Fibroblast of upper back skin (primary cell): ENCODE measurements at places on chromosomes 11 and 22.

- DNase-seq = no peak
Measured at GRCh38 chr11:134282121-134283045, 6.2 kb downstream of the GLB1L3 start.

GRCh38 chr11:122883646-122883979 is 1.1 kb downstream of the JHY start:
- peak; percentile 90 for DNase-seq

DNA sequence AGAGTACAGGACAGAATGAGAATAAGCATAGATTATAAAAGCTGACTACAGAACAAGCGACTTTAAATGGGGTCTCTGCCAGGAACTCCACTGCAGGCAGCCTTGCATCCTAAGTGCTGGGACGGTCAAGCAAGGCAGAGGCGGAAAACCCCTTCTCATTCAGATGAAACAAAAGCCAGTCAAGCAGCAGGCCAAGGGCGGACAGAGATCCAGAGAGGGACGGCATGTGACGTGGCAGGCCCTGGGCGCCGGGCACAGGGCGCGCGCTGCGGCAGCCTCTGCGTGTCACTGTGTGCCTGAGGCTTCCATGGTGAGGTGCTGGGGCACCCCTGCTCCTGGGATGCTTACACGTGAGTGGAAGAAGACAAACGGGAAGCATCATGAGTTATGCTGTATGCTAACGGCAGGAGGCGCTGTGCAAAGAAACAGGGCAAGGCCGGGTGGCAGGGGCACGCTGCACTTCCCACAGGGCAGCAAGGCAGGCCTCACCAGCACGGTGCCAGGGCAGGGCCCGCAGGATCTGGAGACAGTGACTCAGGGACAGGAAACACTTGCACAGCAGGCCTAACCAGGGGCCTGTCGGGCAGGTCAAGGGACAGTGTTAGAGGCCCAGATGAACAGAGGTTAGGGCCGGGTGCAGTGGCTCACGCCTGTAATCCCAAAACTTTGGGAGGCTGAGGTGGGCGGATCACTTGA is 6.2 kb downstream of the TOLLIP start:
- DNase-seq = no peak

- DNase-seq = no peak
Measured at GRCh38 chr11:45949992-45950407, 27.5 kb downstream of the LARGE2 start.

DNA sequence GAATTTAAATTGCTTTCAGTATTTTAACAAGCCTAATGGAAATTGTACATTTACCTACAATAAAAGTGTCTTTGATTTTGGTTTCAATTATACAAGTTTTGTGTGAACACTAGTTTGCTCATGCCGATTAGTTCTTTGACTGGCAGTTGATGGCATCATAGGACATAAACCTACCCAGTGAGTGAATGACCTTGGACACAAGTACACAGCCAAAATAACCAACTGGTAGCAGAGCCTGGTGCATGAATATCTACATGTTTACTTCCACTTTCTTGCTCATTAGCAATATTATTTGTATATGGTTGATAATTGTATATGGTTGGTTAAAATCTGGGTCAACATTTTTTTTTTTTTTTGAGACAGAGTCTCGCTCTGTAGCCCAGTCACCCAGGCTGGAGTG is 37.8 kb downstream of the STIM1 start:
- no peak for DNase-seq

DNA sequence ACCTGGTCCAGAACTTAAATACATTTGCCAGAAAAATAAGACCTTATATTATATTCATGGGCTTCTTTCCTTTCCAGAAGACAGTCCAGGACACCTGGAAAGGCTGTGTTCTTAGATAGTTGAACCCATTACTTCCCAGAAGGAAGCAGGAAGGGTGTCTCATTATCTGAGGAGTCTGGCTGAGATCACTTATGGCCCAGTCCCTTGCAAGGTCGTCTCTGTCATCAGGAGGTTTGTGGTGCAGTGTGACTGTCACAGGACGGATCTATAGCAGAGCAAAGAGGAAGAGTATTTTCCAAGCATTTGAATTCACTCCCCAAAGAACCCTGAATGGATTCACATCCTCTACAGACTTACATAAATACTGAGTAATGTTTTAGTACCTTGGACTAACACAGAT is 270.7 kb upstream of the MTNR1B start:
- DNase-seq = no peak
